ENCODE measurements at places on chromosomes 7 and 10.
A peak's percentile ranks its signal among the peaks of the same experiment; 100 is the strongest.

- DNase-seq: no peak
Observed at GRCh38 chr10:90884431-90884830, 12.7 kb downstream of the RPP30 start.

- DNase-seq: no peak
Observed at GRCh38 chr7:134948736-134949135, 37.6 kb upstream of the AGBL3 start.

- DNase-seq: no peak
Observed at GRCh38 chr7:43392638-43393330, 190.1 kb upstream of the STK17A start.

DNA sequence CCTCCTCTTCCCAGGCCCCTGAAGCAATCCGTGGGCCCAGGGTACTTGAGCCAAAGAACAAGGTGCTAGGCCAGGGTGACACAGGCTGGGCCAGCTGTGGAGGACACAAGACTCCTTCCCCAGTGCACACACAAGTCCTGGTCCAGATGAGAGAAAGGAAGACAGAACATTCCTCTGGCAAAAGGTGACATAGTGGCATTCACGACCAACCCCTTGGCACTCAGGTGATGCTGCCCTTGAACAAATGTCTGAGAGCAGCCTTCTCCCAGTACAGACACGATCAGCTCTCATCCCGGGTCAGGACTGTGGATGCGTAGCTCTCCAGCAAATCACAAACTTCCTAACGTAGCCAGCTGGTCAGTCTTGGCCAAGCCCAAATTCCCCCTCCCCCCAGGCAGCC, 118.5 kb downstream of the OAT start:
- no peak for DNase-seq

DNA sequence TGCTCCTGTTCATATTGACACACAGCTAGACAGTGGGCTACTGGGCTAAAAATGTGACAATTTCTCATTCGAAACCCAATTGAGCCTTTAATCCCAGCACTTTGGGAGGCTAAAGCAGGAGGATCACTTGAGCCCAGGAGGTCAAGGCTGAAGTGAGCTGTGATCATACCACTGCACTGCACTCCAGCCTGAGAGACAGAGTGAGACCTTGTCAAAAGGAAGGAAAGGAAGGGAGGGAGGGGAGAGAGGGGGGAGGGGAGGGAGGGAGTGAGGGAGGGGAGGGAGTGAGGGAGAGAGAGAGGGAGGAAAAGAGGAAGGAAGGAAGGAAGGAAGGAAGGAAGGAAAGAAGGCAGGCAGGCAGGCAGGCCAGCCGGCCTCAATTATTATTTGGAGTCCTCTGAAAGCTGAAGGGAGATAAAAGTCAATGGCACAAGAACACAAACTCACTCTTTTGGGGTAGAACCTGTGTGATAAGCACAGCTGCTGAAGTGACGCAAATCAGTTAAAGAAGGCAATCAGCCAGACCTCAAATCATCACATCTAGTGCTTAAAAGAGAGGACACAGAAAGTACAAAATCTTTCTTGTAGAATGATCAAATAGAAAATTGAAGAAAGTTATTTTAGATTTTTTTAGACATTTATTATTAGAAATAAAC, 98.1 kb downstream of the CCDC71L start:
- no peak for DNase-seq

- DNase-seq: no peak
Observed at GRCh38 chr10:62379394-62379793, 5.2 kb downstream of the ZNF365 start.

DNA sequence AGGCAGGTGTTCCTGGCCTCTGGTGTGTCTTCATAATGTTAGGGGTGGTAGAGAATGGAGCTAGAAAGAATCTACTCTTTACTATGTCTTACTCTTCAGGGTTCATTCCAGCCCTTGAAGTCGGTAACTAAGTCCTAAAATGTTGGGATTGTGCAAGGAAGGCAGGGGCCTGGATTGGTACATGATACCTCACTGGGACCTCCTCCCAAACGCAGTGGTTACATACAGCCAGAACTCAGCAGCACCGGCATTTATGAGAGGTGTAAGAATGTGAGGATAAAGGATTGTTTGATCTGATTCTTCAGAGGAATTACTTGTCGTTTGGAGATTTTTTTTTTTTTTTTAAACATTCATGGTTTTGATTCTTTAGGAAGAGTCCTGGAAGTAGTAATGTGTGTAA, 6.9 kb downstream of the COMTD1 start:
- no peak for DNase-seq

DNA sequence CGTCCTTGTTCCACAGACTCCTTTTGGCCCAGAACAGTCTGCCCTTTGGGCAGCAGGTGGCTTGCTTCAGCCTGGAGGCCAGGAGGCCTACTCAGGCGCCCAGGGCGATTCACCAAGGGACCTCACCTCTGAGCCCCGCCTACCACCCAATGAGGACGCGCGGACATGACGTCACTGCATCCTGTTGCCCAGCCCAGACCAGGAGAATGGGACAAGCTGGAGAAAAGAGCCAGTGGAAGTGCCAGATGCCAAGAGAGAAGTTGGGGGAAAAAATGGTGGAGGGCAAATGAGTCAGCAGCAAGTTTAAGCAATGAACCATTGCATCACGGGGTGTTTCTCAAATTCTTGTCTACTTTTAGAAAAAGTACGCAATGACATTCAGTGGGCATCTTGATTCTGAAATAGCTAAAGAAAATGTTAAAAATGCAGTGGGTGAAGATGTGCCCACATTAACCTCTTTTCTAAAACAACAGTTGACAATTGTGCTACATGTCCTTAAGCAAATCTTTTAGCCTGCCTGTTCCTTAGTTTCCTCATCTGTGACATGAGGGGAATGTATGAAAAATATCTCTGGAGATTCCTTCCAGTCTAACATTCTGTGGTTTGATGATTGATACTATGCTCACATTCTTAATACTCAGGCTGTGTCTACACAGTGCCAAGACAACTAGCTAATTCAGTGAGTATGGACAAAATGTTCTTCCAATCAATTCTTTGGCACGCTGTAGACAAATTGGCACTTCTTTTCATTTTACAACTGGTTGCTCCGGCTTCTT, 23.9 kb upstream of the LEP start:
- no peak for DNase-seq

- DNase-seq: no peak
Observed at GRCh38 chr10:29578457-29578856, 56.3 kb downstream of the SVIL start.

GRCh38 chr7:30734497-30734896, 17.4 kb upstream of the INMT start:
- DNase-seq: no peak

GRCh38 chr10:52758406-52758805, 14.2 kb downstream of the MBL2 start:
- DNase-seq: no peak

GRCh38 chr7:1193593-1194424, 33.8 kb upstream of the ZFAND2A start:
- peak; percentile 36 for DNase-seq

GRCh38 chr7:99357701-99358490, 16.6 kb upstream of the ARPC1B start:
- DNase-seq: no peak

GRCh38 chr7:137987968-137988367, 13.9 kb downstream of the CREB3L2 start:
- DNase-seq: no peak

DNA sequence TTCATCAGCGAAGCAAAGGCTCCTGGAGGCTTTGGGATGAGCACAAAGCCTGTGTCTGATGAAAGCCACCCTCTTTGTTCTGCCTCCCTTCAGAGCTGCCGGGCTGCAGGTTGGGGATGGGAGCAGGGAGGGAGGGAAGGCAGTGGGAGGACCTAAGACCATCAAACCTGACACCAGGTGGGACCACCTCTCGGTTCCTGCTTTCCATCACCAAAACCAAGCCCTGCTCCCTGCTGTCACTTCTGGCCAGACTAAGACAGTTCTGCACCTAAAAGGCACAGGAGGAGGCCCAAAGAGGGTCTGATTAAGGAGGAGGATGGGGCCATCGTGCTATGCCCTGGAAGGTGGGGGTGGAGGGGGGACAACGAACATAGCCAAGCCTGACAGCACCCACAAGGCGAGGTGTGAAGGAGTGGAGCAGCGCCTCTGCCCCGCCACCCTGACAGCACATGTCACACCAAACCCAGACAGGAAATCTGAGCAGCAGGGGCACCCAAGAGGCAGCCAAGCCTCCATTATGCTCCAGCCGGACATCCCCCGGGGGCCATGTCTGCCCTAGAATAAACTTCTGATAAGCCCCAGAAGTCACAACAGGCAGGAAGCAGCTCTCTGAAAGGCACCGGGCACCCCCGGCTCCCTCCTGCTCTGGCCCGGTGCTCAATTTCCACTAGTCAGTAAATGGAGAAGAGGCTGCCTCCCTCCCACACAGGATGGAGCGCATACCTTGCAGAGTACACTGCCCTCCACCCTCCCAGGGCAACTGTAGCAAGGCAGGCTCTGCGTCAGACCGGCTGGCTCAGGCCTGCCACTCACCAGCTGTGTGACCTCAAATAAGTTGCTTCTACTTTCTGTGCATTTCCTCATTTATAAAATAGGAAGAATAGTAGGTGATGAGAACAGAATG, 48.9 kb downstream of the DLG5 start:
- no peak for DNase-seq

GRCh38 chr10:74383642-74384041, 232.6 kb downstream of the ADK start:
- DNase-seq: no peak

DNA sequence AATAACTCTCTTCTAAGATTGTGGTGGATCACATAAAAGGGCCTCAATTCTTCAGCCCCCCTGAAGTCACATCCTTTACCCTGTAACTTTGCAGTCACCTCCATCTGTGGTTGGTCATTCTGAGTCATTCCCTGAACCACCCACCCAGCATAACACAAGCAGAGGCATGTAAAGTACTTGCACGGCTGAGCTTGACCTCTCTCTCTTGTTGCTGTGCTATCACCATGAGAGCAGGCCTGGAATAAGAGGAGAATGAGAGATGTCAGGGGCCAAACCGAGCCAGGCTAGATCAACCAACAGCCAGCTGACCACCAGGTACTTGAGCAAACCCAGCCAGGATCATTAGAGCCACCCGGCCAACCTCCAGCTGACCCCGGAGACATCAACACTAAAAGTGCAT, 13.5 kb upstream of the STK17A start:
- DNase-seq: no peak

GRCh38 chr7:112283382-112283910, 77.0 kb downstream of the ZNF277 start:
- DNase-seq: no peak

DNA sequence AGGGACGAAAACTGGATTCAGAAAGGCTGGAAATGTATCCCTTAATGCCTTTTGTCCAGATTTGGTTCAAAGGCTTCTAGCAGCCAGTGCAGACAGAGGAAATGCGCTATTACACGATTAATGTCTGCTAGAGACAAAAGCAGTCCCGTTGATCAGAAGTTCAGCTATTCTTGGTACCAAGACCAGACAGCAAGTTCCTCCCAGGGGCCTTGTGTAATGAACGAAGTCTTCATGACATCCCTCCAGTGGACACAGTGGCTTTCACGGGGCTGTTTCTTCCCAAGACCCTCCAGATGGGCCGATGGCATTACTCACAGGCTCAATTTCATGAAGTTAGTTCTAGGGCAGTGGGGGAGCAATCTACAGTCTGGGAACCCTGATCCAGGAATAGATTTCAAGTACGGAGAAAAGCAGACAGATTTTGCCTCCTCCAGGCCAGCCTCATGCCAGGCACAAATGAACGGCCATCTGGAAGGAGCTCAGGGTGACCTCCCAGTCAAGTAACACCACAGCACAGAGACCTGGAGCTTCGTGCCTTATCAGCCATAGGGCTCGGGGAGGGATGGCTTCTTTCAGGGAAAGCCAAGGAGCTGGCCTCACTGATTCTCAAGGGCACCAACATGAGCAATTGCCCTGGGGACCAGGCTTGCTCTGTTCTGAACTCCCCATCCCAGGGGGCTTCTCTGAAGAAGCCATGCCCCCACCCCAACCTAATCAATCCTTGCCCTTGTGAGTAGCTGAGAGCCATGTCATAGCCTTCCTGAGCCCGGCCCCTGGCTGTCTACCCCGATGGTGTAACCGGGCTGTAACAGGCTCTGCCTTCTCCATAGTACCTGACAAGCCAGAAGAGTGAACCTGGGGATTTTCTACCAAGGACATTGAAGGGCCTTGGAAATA, 101.1 kb downstream of the PRKAG2 start:
- DNase-seq: no peak

DNA sequence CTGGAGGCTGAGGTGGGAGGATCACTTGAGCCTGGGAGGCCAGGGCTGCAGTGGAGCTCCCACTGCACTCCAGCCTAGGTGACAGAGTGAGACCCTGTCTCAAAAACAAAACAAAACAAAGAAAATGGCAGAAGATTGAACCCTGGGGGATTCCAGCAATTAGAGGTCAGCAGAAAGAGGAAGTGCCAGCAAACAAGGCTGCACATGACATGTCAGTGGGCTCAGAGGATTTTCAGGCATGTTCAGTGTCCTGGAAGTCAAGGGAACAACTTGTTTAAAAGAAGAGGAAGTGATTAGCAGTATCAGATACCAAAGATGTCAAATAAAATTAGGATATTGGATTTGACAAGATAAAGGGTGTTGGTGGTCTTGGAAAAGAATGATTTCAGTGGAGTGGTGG, 32.3 kb downstream of the RAB18 start:
- DNase-seq: no peak

- DNase-seq: no peak
Observed at GRCh38 chr10:48577158-48577557, 27.7 kb downstream of the ARHGAP22 start.
